ENCODE measurements at places on chromosomes 4 and X.

GRCh38 chrX:137823257-137823656 is 257.3 kb downstream of the ZIC3 start:
- DNase-seq: no peak

DNA sequence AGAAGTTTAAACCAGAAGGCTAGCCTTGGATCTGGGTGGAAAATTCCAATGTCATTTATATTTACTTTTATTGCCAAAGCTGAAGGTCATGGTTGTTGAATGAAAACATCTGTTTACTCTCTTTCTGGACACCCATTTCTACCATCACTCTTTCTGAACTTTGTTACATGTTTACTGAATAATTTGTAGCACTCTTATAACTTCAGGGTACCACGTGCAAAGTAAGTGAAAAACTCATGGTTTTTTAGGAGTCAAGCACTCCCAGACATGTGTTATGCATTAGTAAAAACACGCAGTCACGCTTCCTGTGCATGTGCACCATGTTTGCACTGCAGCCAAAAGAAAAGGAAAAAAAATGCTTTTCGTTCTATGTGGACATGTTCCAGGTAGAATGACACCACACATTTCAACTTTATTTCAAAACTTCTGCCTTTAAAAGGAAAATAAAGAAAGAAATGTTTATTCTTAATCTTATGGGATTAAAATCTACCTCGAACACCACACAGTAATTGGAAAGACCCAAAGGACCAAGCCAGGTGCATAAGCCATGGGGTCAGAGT is 31.4 kb upstream of the ADH1C start:
- no peak for DNase-seq

- peak; percentile 5 for DNase-seq
Measured at GRCh38 chr4:6226506-6226905, 26.2 kb upstream of the JAKMIP1 start.

DNA sequence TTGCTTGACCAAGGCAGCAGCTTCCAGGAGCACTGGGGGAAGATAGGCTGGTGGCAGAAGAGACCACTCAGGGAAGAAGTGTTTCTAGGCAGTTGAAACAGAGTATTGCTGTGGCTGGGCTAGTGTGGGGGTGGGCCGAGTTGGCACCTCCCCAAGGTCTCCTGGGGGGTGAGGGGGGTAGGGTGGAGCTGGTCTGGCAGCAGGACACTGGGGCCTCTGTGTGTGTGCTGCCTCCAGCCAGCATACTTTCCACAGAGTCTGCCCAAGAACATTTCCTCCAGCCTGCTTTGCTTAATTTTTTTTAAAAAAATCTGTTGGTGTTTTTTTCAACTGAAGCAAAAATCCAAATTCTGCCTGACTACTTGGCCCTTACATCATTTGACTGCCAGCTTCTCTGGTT is 4.0 kb downstream of the ITIH6 start:
- DNase-seq: no peak

GRCh38 chr4:47703956-47704355 is 133.9 kb downstream of the CORIN start:
- no peak for DNase-seq

- DNase-seq: peak; percentile 27
Measured at GRCh38 chr4:145938618-145939440, at the start of gene ZNF827. Gene ZNF827 (minus strand): TSS chr4:145938823. CDS start chr4:145938407, 416 bp downstream.

- DNase-seq: peak; percentile 42
Measured at GRCh38 chrX:119870626-119871131, 854 bp downstream of the RNF113A start.

- DNase-seq: no peak
Measured at GRCh38 chrX:40772290-40772689, 36.9 kb upstream of the MED14 start.

DNA sequence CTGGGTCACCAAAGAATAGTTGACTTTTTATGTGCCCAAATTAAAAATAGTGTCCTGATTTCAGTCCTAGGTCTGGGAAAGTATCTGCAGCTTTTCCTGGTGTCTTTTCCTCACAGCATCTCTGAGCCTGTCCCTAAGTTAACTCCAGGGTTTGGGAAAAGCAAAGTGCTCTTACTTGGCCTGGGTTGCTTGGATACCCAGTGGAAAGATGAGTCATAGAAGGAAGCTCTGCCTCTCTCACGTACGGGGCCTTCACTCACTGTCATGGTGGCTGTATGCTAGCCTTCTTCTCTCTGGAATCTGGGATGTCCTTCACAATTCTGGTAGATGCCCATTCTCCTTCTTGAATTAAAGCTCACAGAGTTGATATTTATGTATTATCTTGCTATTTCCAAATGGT is 607.3 kb downstream of the ANKRD50 start:
- no peak for DNase-seq

GRCh38 chr4:82515705-82516104 is 46.1 kb downstream of the TMEM150C start:
- DNase-seq: no peak

- DNase-seq: no peak
Measured at GRCh38 chrX:107226757-107227156, 20.3 kb downstream of the DNAAF6 start.

GRCh38 chr4:173426064-173426463 is 27.1 kb upstream of the SCRG1 start:
- DNase-seq: no peak

DNA sequence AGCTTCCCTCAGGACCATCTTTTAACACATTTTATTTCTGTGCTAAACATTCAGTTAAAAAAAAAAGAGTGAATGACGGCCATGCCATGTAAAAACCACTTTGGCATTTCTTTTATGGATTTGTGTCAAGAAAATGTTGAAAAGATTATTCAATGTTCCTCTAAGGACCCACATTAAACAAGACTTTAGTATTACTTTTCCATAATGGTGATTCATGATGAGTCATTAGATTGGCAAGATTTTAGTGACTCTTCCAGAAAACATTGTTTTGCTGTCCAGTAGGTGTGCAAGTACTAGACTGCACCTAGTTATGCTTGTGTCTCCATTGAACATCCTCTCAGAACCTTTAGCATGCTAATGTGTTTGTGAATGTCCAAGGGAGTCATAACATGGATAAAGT is 748.6 kb downstream of the STPG2 start:
- no peak for DNase-seq

- DNase-seq: no peak
Measured at GRCh38 chr4:992297-993110, 700 bp downstream of the SLC26A1 start.

- DNase-seq: no peak
Measured at GRCh38 chr4:87946766-87947165, 28.7 kb upstream of the SPP1 start.

DNA sequence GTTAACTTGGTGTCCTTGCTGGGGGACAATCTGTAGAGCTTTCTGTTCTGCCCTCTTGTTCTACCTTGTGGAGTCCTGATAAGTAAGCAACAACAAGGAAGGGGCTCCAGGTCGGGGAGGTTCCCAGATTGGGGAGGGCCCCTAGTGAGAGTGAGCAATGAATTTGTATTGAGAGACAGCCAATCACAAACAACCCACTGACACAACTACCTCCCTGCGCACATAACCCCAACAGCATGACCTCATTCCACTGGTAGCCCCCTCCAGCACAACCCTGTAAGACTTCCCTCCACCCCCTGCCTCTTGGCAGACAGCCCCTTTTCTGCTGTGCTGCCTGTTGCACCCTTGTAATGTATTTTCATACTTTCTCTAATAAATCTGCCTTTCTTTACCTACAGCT is 19.7 kb upstream of the PNPLA4 start:
- no peak for DNase-seq

- no peak for DNase-seq
Measured at GRCh38 chr4:128590773-128591172, 218.7 kb upstream of the JADE1 start.

DNA sequence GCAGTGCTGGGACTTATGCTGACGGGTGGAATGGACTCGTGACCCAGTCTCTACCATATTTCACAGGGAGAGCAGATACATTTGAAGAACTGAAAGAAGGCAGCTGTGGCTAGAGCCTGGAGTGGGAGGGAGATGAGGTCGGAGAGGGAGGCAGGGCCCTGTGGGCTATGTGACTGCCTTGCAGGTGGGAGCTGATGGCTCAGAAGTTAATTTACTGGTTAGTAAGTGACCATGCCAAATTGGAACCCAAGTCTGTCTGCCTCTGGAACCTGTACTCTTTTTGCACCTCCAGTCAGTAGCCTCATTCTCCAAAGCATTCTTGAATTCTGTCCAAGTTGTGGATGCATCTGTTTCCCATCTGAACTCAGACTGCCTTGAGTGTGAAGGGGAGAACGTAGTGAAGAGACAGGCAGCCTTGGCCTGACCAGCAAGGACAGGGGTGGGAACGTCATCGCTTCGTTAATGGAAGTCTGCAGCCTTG is 92.3 kb downstream of the REPS2 start:
- no peak for DNase-seq

DNA sequence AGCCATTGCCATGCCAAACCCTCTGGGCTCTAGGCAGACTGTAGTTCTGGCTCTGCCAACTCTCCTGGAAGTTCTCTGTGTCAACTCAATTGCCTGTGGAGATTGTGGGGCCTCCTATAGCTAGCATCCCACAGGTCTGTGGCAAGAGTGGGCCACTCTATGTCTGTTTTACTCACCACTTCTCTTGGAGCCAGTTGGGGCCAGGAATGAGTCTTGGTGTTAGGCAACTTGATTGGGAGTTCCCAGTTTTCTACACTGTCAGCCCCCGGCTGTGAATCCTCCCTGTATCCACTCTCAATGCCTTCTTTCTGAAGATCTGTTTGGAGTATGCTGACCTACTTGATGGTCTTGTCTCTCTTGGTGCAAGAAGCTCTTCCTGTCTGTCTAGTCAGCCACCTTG is 48.2 kb upstream of the EPGN start:
- no peak for DNase-seq

DNA sequence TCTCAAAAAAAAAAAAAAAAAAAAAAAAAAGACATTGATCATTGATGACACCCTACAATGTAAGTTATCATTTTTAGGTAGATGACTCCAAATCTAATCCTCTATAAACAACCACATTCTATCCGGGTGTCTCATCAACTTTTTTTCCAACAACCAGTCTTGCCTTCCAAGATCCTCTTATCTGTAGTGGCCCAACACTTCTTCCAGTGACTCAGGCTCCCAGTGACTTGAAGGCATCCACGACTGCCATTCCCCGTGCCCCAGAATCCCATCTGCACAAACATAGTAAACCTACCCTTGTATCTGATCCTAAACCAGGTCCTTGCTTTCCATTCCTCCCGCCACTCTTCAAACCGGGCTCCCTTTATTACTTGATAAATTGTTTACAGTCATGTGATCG is 15.6 kb upstream of the TSPAN5 start:
- DNase-seq: no peak

DNA sequence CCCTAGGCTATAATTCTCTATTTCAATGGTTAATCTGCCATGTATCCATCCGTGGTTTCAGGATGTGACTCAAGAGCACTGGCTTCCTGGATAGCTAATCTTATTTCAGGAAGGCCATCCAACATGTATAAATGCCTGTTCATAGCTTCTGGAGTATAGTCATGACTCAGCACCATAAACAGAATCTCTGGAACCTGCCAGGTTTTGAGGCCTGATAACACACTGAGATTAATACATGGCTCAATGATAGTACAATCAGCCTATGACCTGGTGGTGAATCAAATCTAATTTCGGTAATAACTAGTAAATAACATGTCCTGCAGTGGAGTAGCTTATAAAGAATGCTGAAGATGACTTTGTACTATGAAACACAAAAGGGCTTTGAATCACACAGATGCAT is 5.7 kb upstream of the IL13RA2 start:
- no peak for DNase-seq

DNA sequence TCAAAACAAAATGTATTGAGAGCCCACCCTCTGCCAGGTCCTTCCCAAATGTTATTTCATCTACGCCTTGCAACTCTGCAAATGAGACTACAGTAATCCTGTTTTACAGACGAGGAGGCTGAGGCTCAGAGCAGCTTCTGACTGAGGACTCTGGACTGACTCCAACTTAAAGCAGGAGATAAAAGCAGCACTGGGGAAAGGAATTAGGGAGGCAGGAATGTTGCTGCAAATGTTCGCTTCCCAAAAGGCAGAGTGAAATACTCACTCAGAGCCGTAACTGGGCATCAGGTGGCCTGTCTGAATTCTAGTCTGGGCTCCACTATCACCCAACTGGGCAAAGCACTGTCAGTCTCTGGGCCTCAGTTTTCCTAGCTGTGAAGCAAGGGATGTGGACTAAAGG is 94.7 kb upstream of the SRD5A3 start:
- DNase-seq: no peak

- DNase-seq: no peak
Measured at GRCh38 chrX:27186671-27187070, 276.5 kb downstream of the PPP4R3C start.

- DNase-seq: no peak
Measured at GRCh38 chr4:3374667-3375066, 67.1 kb upstream of the HGFAC start.

Data from mesothelial cell of epicardium (in vitro differentiated cells).